ENCODE measurements at places on chromosomes 3 and 15.

DNA sequence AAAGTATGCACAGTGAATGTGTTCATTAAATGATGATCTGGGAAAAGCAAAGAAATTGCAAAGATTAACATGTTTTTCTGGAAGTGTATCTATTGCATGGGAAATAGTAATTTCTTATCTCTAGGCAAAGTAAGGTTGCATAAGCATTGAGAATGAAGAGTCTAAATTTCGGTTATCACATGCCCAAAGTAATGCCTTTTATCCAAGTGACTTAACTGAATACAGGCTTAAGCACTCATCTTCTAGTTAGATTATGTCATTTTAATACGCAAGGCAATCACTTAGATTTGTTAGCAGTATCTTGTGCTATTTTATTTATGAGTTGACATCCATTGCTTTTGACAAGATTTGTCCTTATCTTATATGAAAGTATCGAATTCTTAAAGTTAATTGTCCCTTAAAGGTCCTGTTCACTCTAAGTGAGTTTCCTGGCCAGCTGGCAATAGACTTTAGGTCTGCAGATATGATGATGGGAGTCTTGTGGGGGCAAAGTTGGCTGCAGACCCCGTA is 100.5 kb downstream of the NAALADL2 start:
- DNase-seq, result no peak

DNA sequence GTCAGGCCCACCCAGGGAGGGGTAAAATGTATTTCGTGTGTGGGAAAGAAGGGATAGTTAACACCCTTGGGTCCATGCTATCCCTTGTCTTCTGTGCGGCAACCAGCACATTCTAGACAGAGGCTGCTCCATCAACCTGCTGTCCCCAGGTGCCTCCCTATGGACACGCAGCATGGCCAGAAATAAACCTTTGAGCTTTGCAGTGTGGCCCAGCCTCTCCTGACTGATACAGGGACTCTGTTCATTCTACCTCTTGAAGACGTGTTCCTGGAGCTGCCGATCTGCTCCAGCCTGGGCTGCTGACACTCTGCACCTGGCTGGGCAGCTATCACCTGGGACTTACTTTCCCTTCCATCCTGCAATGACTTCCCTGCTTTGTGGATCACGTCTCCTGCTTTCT is 4.1 kb upstream of the KLF13 start:
- no peak for DNase-seq

- no peak for DNase-seq
These were observed 99.3 kb downstream of the WNT7A start for GRCh38 chr3:13780432-13781176.

GRCh38 chr3:98782824-98783500 is 19.8 kb downstream of the ST3GAL6 start:
- DNase-seq, result no peak

GRCh38 chr15:71332431-71333004 is 217.2 kb downstream of the THSD4 start:
- no peak for DNase-seq

DNA sequence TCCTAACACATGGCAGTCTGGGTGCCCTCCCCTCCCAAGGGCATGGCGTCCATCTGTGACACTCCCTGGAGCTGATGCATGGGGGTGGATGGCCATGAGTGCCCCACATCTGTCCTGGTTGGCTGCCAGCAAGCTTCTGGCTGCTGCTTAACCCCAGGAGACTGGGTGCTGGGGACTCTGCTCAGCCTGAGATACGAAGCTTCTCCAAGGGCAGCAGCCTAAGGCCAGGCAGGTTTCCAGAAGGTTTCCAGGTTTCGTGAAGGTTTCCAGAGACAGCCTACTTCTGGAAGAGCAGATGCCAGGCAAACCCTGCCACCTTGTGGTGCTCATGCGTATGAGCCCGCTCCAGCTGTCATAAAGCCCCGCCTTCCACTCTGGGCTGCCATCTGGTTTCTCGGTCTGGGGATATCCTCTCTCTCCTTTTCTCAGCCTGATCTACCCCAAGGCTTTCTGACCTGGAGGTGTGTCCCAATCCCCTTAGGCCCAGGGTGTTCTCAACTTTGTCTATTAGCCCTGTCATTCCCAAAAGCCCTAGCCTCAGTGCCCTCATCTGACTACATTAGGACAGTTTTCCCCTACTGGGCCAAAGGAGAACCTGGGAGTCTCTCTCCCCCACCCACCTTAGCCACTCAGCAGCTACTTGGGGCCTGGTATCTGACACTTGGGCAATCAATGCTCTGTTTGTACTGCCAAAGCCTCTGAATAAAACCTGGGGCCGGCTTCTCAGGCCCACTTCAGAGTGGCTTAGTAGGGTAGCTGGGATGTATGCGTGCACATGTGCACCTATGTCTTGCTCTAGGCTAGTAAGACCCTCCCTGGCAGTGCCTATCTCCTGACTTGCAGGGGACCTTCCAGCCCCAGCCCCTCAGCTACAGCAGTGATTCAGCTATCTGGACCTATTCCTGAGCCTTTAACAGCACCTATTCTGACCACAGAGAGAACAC is 12.0 kb downstream of the MRPL46 start:
- DNase-seq, result peak; percentile 76

DNA sequence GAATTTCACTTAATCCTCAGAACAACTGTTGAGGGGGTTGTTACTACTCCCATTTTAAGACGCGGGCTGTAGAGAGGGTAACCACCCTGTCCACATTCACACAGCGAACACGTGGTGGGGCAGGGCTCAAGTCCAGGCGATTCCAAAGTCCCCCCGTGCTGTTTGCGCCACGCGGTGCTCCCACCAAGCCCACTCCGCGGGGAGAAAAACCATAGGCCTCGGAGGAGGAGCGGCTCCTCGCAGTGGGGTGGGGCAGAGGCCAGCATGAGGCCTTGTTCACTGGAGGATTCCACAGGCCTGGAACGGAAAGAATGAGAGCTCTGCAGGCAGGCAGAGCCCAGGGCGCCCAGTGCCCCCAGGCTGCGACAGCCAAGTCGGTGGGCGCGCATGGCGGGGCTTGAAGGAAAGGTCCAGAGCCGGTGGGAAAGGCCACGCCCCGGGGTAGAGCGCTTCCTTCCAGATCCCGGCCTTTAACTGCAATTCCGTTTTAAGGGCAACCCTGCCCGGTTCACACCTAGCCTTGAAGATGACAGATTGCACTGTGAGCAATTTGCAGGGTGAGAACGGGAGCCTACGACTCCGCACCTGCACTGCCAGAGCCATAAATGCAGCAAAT is 161.8 kb upstream of the TBL1XR1 start:
- DNase-seq, result peak; percentile 76

- DNase-seq, result peak; percentile 87
These were observed 15.3 kb upstream of the PHC3 start for GRCh38 chr3:170196833-170197232.

GRCh38 chr3:13162549-13163320 is 89.5 kb upstream of the IQSEC1 start:
- DNase-seq, result no peak

- no peak for DNase-seq
These were observed 23.3 kb downstream of the NEK11 start for GRCh38 chr3:131050001-131050400.

GRCh38 chr3:123388811-123389627 is 59.9 kb downstream of the ADCY5 start:
- no peak for DNase-seq

DNA sequence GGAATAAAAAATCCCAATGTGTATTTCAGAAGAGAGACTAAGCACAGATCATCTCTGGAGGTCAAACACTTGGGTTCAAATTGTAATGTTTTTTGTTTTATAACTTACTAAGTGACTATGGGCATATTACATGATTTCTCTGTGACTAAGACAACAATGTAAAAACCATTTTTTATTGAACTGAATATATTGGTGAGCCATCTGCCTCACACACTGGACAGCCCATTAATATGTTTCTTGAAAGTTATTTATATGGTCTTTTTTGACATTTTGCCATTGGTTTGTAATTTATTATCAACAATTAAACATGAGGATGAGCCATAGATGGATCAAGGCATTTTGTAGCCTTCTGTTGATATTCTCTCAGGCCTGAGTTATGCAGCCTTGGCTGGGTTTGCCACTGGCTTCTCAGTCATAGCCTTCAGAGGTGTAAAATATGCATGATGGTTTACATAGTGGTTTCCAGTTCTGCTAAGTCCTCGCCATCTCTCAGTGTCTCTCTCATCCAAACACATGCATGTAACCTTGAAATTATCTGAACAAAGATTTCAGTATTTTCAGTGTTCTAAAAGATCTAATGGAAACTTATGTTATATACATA is 997.2 kb downstream of the DIPK2A start:
- DNase-seq, result no peak

GRCh38 chr3:76026379-76026778 is 241.0 kb upstream of the ZNF717 start:
- no peak for DNase-seq

- DNase-seq, result no peak
These were observed 255.7 kb downstream of the CHL1 start for GRCh38 chr3:452221-452620.

DNA sequence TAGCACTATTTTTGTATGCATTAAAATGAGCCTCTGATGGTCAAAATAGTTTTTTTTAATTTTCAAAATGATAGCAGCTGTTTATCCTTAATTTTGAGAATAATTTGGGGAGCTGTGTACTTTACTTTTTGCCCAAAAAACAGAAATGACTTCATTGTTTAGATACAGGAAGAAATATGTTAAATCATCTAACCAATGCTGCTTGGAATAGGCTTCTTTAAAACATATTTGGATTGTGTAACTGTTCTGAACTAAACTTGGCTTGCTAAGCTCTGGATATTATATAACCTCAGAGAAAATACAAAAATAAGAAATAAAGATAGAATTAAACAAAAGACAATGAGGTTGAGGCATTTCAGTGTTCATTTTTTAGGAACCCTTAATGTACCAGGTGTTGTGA is 119.3 kb downstream of the SERPINI1 start:
- DNase-seq, result no peak

DNA sequence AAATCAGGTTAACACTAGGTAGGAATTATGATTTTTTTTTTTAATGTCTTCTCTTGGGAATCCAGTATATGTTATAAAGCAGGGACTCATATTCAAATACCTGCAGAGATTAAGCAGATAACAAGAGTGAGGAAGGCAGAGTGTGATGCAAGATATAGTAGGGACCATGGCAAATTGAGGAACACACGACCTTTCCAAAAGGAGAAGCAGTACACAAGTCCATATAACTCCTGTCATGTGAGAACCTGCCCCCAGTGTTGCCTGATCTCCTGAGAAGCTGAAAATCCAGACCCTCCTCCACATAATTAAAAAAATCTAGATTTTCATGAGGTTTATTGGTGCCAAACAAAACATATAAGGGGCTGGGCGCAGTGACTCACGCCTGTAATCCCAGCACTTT is 3.6 kb downstream of the RFC4 start:
- no peak for DNase-seq

- DNase-seq, result peak; percentile 52
These were observed 184.0 kb downstream of the EBLN2 start for GRCh38 chr3:73245459-73245858.

- DNase-seq, result no peak
These were observed 41.1 kb downstream of the LYZL4 start for GRCh38 chr3:42369304-42369703.

GRCh38 chr3:53155760-53156159 is 5.2 kb upstream of the PRKCD start:
- peak; percentile 82 for DNase-seq

DNA sequence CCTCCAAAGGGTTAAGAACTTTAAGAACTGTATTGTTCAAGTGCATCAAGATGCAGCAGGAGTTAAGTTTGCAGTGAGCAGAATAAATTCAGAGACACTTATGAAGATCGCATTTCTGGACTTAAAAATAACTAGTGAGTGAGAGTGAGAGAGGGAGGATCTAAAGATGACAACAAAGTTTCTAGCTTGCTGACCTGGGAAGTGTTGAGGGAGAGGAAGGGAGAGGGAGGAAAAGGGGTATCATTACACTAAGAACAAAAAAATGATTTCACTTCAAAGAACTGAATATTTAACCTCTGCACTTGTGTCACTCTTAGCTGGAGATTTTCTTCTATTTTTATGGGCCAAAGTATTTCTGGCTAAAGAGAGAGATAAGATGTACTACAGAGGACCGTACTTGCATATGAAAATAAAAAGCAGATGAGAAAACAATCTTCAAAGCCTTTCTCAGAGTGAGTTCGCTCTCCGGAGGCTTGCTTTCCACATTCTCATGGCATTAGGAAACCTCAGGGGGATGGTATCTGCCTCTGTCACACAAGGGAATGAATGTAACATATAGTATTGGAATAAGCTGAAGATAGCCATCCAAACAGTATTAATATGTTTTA is 91.4 kb upstream of the TJP1 start:
- no peak for DNase-seq

GRCh38 chr15:90750186-90750585 is 33.0 kb downstream of the BLM start:
- DNase-seq, result no peak

DNA sequence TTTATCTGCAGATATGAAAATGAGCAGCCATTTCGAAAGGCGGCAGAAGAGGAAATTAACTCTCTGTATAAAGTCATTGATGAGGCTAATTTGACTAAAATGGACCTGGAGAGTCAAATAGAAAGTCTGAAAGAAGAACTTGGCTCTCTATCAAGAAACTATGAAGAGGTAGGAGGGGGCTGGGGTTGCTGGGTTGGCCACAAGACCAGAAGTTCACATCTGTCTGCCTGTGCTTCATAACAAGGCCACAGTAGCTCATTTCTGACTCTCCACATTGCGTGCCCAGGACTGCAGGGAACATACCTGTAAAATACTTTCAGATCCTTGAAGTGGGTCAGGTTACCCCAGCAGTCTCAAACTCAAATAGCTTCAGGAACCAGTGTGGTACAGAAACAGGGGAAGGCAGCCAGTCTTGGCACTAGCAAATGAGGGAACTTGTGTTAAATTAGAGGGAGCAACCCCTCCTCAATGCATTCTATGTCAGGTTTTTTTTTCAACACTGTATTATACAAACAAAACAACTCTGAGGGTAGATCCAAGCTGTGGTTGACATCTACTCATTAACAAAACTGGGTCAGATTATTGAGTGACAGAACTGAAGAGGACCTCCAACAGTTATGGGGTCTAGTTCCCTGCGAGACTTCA is 48.7 kb downstream of the BFSP2 start:
- no peak for DNase-seq

DNA sequence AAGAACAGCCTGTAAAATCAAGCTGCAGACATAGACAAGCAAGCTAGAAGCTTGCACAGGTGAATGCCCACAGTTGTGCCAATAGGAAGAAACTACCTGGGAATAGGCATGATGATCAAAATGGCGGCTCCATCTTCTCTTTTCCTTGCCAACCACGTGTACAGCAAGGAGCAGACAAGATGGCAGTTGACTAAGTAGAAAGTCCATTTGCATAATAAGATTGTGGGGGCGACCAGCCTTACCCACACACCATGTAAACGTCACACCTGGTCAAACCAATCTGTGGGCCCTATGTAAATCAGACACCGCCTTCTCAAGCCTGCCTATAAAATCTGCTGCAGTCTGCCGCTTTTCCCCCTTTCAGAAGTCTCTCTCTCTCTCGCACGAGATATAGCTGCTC is 25.1 kb upstream of the ANKRD34C start:
- no peak for DNase-seq

GRCh38 chr15:35440265-35440664 is 105.7 kb downstream of the DPH6 start:
- DNase-seq, result no peak

- peak; percentile 46 for DNase-seq
These were observed 242.5 kb downstream of the ATP8B4 start for GRCh38 chr15:49876401-49877038.
